ENCODE measurements at places on chromosomes 3 and 15.
A peak's percentile ranks its signal among the peaks of the same experiment; 100 is the strongest.

DNA sequence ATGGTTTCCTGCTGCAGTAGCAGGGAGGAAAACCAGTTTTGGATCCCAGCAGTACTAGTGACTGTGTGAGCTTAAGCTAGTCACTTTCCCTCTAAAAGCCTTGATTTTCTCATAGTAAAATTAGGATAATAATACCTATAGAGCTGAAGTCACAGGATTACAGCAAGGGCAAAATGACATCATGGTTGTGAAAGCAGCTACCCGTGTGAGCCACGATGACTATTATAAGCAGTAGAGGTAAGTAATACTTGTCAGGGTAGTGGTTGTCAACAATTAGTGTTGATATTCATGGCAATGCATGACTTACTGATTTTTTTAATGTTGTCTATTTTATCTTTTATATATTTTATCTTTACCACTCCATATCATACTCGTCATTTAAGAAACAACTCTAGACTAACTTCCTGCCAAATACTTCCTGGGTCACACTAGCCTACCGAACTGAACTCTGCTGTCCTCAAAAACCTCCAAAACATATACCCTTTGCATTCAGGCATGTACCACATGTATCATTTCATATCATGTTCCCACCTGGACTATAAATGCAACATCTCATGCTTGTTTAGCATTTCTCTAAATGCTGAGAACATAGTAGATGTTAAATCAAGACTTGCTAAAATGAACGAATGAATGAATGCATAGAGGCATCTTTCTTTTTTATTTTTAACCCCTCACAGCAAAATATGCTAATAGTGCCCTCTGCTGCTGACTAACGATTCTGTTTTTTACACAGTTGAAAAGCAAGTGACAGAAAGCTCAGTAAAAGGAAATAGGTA is 172.6 kb downstream of the P3H2 start:
- no peak for DNase-seq

DNA sequence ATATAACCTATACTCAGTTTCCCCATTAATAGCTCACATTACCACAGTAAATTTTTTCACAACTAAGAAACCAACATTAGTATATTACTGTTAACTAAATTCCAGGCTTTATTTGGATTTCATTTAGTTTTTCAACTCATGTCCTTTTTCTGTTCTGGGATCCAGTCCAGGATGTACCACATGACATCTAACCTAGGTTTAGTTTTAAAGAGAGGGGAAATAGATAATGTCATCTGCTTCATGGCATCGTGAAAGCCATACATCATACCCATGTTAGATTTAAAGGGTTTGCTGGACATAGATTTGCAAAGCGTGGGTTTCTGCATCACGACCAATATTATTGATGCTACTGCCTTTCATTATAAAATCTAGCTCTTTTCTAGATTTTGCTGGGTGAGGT is 33.2 kb upstream of the RPP14 start:
- no peak for DNase-seq

DNA sequence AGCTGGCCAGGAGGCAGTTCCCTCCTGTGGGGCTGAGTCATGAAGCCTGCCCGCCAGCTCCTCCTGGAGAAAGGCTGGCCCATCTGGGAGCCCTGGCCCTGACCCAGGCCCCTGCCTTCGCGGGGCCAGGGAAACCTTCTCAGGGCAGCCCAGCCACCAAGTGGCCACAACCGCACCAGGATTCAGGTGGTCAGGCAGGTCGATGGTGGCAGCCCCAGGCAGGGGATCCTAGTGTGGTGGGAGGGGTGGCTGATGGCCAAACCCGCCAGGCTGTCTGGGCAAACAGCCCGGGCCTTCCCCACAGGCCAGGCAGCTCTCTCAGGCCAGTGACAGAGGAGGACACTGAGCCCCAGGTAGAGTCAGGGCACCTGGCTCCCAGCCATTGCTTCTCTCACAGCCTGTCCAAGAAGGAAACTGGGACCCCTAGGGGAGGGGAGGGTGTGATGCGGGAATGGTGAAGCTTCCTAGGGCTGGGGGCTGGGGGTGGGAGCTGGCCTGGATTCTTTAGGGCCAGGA is 1.2 kb downstream of the TWF2 start:
- DNase-seq: no peak

DNA sequence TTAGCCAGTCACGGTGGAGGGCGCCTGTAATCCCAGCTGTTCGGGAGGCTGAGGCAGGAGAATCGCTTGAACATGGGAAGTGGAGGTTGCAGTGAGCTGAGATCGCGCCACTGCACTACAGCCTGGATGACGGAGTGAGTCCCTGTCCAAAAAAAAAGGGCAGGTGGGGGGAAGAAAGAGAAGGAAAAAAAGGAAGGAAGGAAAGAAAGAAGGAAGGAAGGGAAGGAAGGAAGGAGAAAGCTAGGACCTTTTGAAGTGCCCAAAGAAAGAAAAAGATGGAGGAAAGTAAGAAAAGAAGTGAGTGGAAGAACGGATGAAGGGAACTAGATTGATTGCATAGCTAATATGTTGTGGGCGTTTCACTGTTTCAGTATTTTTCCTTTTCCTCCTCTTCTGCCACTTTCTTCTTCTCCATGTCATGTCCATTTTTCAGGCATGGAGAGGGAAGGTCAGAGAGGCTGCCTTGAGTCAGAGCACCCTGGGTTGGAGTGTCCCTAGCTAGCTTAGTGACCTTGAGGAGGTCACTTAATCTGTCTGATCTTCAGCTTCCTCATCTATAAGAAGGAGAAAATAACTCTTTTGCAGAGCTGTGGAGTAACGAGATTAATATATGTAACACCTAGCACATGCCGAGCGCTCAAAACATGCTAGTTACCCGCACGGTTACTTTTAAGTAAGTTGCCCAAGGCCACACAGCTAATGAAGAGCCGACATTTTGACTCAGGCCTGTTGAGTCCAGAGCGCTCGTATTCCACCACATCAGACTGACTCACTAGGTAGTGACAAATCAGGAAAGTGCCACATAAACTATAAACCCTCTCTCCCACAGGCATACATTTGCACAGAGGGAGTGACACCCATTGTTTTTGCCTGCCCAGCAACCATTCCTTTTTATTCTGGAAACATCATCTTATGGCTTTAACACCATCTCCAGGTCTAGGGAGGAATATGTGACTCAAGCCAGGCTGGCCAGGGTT is 42.2 kb downstream of the BHLHE40 start:
- no peak for DNase-seq

DNA sequence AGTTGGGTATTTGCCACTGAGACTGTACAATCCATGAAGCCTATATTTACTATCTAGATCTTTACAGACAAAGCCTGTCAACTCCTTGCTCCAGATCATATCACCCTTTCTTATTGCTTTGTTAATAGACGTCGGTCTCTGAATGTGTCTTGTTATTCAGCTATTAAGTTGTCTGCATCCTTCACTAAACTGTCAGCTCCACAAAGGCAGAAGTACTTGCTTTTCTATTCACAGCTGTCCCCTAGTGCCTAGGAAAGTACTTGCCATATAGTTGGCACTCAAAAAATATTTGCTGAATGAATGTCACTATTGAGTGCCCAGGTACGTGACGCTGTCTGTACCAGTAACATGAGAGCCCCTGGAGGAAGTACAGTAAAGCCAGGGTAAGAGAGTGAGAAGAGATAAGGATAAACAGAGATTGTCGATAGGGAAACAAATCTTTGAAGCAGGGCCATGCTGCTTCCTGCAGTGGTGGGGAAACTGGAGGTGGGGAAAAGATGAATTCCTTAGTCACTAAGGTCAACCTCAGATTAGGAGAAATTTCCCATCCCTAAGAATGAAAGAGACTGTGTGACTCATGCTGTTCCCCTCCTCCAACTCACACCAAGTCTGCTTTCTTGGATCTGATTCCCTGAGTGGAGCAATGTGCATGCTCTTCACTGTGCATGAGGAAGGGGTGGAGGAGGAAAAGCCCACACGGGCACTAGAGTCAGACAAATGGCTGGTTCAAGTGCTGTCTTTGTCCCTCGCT is 36.3 kb downstream of the PRICKLE2 start:
- no peak for DNase-seq

- DNase-seq: no peak
These were observed 178.0 kb downstream of the TPRG1 start for GRCh38 chr3:189349772-189350171.

GRCh38 chr15:62298811-62299210 is 133.7 kb upstream of the C2CD4B start:
- DNase-seq: no peak

- no peak for DNase-seq
These were observed 108.2 kb downstream of the THSD4 start for GRCh38 chr15:71223516-71223915.

DNA sequence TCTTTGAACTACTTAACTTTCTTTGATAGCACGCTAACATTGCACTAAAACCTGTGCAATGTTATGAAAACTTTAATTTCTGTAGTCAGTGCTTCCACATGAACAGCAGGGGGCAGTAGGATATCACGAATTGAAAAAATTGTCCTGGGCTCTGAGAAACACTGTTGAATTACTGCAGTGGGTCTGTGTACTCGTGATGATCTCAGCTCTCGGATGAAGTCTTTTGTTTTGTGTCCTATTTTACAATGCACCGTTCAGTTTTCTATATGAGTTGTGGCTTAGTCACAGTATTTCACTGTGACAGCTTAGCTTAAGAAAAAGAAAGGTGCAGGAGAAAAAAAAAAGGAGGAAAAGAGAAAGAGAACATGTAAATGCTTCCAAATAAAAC is 141.3 kb upstream of the CCDC54 start:
- peak; percentile 44 for DNase-seq

- DNase-seq: no peak
These were observed 40.3 kb upstream of the PARL start for GRCh38 chr3:183924956-183925355.

- no peak for DNase-seq
These were observed 216.3 kb upstream of the TLE3 start for GRCh38 chr15:70314018-70314354.

DNA sequence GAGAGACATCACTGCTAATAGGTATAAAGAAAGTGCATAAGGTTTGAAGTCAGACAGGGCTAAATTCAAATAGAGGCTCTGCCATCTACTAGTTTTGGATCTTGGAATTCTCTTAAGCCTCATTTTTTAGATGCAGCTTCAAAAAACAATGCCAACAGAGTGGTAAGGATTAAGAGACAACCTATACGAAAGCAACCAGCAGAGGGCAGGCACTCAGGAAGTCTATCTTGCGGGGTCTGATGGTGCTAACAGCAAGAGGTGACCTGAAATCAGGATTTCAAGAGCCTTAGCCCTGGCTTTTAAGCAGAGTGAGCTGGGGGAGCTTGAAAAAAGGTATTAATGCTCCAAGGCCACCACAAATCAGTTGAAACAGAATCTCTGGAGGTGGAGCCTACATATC is 40.7 kb downstream of the LDHAL6B start:
- peak; percentile 18 for DNase-seq

DNA sequence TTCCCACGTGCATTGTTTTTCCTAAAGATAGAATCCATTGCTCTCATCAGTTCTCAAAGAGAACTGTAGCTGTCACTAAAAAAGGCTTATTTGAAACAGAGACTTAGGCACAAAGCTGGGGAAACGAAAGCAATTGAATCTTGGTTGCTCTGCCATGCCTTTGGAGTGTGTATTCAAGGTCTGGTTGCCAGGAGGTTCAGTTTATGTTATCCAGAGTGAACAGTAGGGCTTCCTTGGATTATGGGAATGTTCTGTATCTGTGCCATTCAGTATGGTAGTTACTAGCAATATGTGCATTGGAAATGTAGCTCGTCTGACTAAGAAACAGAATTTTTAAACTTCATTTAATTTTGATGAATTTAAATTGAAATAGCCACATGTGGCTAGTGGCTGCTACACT is 50.6 kb downstream of the CLSTN2 start:
- DNase-seq: no peak

DNA sequence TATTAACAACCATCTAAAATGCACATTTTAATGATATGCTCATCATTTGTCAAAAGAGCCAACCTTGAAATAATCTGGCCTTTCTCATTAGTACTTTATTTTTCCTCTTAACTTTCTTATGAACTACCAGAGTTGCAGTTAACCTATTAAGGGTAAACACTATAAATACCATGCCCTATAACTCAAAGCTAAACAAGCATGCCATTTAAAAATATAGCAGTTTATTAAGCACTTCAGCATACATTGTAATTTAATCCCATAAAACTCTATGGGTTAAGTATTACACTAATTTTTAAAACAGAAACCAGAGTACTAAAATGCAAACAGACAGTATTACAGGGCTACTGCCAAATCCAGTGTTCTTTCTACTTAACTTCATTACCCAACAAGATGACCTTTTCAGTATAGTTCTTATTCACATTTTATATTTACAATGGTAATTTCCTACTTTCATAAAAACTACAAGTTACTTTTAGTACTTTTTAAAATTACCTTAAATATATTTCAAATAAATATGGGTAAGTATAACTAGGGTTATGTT is 11.8 kb downstream of the NPTN start:
- no peak for DNase-seq

DNA sequence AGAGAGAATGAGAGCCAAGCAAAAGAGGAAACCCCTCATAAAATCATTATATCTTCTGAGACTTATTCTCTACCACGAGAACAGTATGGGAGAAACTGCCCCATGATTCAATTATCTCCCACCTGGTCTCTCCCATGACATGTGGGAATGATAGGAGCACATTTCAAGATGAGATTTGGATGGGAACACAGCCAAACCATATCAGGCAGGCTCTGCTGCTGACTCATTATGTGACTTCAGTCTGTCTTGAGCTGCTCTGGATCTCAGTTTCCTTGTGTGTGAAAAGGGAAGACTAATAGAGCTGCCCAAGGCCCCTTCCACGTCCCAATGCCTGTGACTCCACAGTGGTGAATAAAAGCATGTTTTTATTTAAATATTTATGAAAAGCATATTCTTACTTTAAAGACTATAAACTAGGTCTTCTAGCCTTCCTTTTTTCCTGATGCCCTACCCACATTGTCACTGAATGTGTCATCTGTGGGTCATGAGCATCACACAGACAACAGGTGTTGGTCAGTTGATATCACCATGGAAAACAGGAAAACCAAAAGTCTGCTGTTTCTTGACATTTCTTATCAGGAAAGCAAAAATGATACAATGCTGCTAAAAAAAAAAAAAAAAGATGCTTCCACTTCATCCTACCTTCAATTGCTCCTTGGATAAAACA is 96.0 kb upstream of the PPP2R3A start:
- DNase-seq: no peak

DNA sequence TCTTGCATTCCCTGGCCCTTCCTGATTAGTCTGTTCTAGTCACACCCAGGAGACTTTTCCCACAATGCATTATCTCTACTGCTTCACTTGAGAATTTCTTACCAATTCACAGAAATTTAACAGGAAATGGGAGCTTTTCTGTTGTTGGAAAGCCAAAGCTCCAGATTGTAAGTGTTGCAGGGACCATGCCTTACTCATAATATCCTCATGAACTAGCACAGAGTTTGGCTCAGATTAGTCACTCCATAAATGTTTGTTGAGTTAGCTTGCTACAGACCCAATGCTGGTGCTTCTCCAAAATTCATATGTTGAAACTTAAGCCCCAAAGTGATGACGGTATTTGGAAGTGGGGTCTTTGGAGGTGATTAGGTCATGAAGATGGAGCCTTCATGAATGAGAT is 232.6 kb downstream of the GAP43 start:
- no peak for DNase-seq

GRCh38 chr3:52317208-52318000 is 1.3 kb downstream of the DNAH1 start:
- peak; percentile 47 for DNase-seq
